ENCODE measurements at places on chromosomes 2 and 18. TPM values are rescaled to one million over a fixed set of nuclear protein-coding genes. Genes with fewer than 3 reads are reported as not detected.

Gene NEB
- 2.0 TPM for total RNA-seq

Gene NAB1
- 36.0 TPM for total RNA-seq

Gene APCDD1
- under 0.01 TPM for total RNA-seq

Gene IL1RL2
- 0.31 TPM for total RNA-seq

Gene COLEC12
- total RNA-seq, result 0.21 TPM

Gene LCT
- total RNA-seq, result 0.10 TPM

Gene LYG2
- not detected for total RNA-seq

Gene ADCYAP1
- not detected for total RNA-seq

Gene FAHD2B
- total RNA-seq, result 3.1 TPM

Gene KCNE4
- total RNA-seq, result under 0.01 TPM

Gene ITGB6
- total RNA-seq, result not detected

Gene FAM237A
- total RNA-seq, result not detected

Measured in mononuclear cell (primary cell).